ENCODE measurements at places on chromosomes 11 and 22.

DNA sequence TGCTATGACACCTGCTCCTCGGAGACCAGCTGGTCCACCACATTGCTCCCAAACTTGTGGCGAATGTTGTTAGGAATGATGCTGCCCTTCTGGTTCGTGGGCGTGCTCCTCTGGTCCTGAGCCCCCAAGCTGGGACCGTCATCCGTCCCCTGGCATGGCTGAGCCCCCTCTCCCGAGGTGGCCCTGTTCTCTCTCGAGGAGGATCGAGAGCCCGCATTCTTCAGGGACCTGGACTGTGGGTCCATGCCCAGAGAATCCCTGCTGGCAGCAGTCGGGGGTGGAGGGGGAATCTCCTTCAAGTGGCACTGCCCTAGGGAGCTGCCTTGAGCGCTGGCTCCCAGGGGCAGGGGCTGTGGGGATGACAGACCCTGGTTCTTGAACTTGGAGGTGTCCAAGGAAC lies 17.4 kb downstream of the TST start:
- DNase-seq = no peak

DNA sequence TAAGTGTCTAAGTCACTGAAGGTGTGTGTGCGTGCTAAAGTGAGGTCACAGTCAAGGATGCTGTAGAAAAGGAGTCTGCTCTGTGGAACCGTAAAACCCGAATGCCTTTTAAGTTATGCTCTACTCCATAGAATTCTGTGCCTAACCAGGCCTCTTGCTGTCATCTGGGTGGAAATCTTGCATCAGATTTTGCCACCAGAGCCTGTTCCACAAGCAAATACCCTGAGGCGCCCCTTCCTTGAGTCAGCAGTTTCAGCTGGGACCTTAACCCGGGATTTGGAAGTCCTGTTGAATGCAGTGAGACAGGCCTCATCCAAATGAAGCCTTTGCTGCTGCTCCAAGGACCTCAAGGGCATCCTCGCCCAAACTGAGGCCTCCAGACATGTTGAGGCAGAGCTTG lies 109.8 kb downstream of the WNT11 start:
- DNase-seq = no peak

DNA sequence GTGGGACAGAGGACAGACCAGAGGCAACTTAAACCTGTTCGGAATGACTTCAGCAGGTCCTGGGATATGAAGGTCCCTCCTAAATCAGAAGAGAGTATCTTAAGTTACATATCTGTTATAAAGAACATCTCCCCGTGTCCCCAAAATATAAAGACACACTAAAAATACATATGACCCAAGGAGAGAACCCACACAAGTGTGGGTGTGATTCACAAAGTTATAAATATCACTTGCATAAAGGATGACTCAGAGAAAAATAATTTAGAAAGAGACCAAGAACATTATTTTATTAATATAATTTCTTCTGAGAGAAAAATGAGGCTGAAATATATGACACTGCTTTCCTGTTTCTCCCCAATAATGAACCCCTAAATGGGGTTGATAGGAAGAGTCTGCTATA lies 14.2 kb downstream of the OR5B21 start:
- DNase-seq = peak; percentile 35

GRCh38 chr11:65169164-65169641 lies 830 bp upstream of the SPDYC start:
- no peak for DNase-seq

- DNase-seq = no peak
Observed at GRCh38 chr11:130190371-130190881, 30.8 kb downstream of the ST14 start.

Data from hepatic stellate cell (primary cell).